ENCODE measurements at places on chromosomes 12 and 14. TPM values are rescaled to one million over a fixed set of nuclear protein-coding genes. Genes with fewer than 3 reads are reported as not detected.

BHLHE41 gene
- total RNA-seq, result 36.1 TPM

BBS10 gene
- 3.9 TPM for total RNA-seq

ARHGAP5 gene
- total RNA-seq, result 81.8 TPM

OAS3 gene
- 6.7 TPM for total RNA-seq

MYF5 gene
- 2.6 TPM for total RNA-seq

KRT83 gene
- total RNA-seq, result not detected

IQSEC3 gene
- total RNA-seq, result 0.69 TPM

LRP1-AS gene
- not detected for total RNA-seq

HVCN1 gene
- total RNA-seq, result 5.6 TPM

CIDEB gene
- 2.5 TPM for total RNA-seq

FAM181A gene
- total RNA-seq, result not detected
